Activated T-helper 2 cell treated with anti-CD3 and anti-CD28 coated beads, Interferon-gamma antibody, Interleukin-2, Interleukin-4, amounts not matched to agents 10 μg/mL and 5 μg/mL and 100 μg/mL, durations not matched to agents 14 hours and 24 hours and 36 hours (primary cell): ENCODE measurements at places on chromosomes 11 and 22.

DNA sequence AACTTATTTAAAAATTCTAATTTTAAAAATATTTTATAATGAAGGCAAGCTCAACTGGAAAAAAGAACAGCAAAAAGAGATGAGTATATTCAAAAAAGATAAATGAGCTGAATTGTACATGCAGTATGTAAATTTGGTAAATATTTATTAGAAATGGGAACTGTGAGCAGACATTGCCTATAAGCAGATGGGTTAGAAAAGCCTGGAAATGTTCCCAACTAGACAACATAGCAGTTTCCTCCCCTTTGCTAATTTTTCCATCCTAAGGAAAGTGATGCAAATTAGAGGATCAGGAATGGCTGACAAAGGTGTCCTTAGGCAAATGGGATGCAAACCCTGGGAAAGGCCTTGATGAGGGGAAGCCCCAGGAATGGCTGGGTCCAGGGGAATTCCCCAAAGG lies 37.2 kb downstream of the TP53I11 start:
- no peak overlapping the region for H3K27ac ChIP-seq
- peaks cover 3% of the 10 kb centered on the region for H3K4me1 ChIP-seq
- H3K27me3 ChIP-seq: peaks cover 4% of the 10 kb centered on the region
- DNase-seq: no peak

GRCh38 chr22:28142361-28142961 lies 223.4 kb upstream of the PITPNB start:
- H3K36me3 ChIP-seq: no peaks in the 10 kb centered on the region
- no peak overlapping the region for H3K4me3 ChIP-seq
- peaks cover 5% of the 10 kb centered on the region for H3K27me3 ChIP-seq
- H3K4me1 ChIP-seq: no peaks in the 10 kb centered on the region
- no peak for DNase-seq

DNA sequence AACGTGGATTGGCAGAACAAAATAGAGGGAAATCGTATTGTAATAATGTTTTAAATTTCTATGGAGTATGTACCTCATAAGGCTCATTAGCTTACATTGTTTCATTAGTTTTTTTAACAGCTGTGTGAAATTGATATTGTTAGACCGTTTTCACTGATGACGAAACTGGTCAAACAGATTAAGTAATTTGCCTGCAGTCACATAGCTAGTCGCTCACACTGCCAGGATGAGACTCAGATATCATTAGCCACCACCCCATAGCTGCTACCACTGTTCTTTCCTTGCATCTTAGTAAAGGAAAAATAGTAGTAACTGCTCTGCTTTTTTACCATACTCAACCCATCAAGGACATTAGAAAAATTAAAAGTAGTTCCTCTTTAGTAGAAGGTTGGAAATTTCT lies 64.0 kb downstream of the DKK3 start:
- H3K27ac ChIP-seq: no peak overlapping the region
- H3K36me3 ChIP-seq: peaks cover 49% of the 10 kb centered on the region
- H3K4me1 ChIP-seq: no peaks in the 10 kb centered on the region
- DNase-seq: no peak
- H3K4me3 ChIP-seq: no peak overlapping the region

GRCh38 chr22:37193629-37194191 lies 5.7 kb upstream of the C1QTNF6 start:
- peak overlapping the region; percentile 81 for H3K27ac ChIP-seq
- peak; percentile 57 for DNase-seq
- H3K36me3 ChIP-seq: peaks cover 21% of the 10 kb centered on the region
- H3K4me3 ChIP-seq: peak overlapping the region; percentile 33
- H3K27me3 ChIP-seq: no peaks in the 10 kb centered on the region

- peak; percentile 70 for DNase-seq
- peaks cover 74% of the 10 kb centered on the region for H3K36me3 ChIP-seq
- no peaks in the 10 kb centered on the region for H3K27me3 ChIP-seq
- peaks cover 72% of the 10 kb centered on the region for H3K4me1 ChIP-seq
Observed at GRCh38 chr11:118224511-118225188, at the start of gene JAML. TSS of gene JAML (minus strand) at chr11:118225011. CDS start at chr11:118214866, 10,145 bp downstream.

DNA sequence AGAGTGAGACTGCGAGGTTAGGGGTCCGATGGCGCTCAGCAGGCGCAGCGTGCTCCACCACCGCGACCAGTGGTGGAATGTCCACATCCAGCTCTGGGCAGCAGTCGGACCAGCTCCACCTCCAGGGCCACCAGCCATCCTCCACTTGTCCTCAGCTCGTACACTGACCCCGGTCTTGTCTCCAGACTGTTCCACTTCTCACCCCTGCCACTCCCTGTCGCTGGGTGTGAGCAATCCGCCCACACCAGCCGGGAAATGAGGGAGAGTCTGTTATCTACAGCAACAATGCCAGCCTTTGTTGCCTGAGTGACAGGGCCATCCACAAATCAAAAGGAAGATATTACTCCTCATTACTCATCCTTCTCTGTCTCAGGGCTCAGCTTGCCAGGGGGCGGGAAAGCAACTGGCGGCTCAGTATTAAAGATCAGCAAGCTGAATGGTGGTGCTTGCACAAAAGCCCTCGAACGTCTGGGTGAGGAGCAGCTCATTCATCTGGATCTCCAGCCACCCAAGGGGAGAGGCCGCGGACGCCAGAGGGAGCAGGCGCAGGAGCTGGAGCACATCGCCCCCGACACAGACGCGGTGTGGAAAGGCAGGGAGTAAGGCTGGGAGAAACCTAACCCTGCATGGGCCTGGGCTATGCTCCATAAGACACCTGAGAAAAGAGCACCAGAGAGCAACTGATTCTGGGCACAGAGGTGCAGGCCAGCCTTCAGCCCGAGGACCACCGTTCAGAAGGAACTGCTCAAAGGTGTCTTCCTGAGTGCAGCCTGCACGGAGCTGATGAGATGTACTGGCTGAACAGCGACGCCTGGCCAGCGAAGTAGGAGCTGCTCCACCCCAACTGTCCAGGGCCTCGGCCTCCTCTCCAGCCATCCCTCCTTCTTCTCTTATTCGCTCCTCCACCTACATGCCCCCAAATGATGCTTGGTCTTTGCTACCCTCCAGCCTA lies 21.9 kb downstream of the IGSF9B start:
- no peaks in the 10 kb centered on the region for H3K27me3 ChIP-seq
- peaks cover 81% of the 10 kb centered on the region for H3K36me3 ChIP-seq
- no peak overlapping the region for H3K4me3 ChIP-seq
- DNase-seq: no peak
- H3K27ac ChIP-seq: peak overlapping the region; percentile 76

DNA sequence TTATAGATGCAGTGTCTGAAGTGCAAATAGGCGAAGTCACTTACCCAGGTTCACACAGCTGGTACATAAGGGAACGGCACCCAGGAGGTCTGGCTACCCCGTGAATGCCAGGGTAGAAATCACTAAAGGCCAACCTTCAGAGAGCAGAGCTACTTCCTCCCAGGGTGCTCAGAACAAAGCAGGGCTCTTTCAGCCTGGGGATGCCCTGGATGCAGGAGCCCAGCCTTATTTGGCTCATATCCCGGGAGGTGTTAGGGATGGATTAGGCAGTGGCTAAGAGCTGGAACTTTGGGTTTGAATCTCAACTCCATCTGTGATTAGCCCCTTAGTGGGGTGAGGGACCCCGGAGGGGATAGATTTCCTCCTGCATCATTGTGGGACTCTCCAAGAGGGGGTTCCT lies 33.1 kb upstream of the ASPHD2 start:
- no peaks in the 10 kb centered on the region for H3K36me3 ChIP-seq
- peaks cover 7% of the 10 kb centered on the region for H3K27me3 ChIP-seq
